ENCODE measurements at places on chromosomes 2 and 18.

GRCh38 chr18:60372132-60372531, 443 bp downstream of the MC4R start:
- no peak for DNase-seq

DNA sequence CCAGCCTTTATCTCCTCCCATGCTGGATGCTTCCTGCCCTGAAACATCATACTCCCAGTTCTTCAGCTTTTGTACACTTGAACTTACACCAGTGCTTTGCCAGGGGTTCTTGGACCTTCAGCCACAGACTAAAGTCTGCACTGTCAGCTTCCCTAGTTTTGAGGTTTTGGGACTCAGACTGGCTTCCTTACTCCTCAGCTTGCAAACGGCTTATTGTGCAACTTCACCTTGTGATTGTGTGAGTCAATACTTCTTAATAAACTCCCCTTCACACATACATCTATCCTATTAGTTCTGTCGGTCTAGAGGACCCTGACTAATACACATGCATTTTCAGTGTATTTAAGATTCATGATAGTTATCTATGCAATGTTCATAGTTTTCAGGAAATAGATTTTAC, 35.8 kb upstream of the ZNF804A start:
- no peak for DNase-seq

DNA sequence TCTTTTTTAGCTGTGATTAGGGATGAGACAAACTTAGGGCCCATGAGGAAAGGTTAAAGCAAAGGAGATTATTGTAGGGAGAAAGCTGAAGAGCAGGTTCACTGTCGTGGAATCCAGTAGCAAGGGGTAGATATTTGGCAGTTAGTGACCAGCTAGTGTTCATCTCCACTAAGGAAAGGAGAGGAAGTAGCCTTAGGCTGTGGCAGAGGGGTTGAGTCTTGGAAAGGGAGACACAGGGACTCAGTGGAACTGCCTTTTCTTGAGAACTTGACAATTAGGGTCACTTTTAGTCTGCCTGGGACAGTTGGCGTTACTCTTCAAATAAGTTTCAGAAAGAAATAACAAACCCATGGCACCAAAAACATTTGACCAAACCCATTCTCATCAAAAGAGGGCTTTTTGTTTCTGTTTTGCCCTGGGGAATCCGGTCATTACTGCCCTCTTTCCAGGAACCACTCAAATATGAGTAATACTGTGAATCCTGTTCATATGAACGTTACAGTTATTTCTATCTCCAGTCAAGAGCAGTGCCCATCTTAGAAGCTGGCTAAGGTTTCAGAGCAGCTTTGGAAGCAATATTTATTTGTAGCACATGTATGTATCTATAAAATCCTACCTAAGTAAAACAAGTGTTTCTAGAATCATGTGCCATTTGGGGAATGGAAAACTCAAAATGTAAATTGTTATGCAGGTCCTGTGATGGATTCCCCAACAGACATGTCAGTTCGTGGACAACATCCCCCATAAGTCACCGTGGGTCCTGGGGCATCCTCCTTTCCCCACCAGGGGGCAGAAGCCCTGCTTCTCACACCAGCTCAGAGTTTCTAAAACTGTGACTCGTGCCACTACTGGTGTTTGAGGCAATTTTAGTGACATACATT, 77.3 kb upstream of the PHLPP1 start:
- DNase-seq = peak; percentile 3

DNA sequence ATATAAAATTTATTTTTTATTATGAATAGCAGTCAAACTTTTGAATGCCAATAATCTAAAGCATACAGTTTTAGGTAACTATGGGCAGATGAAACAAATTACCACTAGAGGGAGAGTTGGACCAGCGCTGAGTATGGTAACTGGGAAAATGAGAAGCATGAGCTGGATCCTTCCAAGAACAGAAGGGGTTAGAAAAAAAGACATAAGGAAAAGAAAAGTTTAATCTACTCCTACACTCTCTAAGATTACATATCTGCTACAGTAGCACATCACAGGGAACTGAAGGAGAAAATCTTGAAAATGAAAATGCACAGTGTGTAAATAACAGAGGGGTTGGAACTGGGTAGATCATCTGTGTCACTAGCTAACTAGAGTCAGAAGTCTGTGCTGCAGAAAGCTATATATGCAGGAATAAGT, 15.5 kb downstream of the REG3G start:
- DNase-seq = no peak

GRCh38 chr2:203648273-203648672, 58.2 kb upstream of the CD28 start:
- no peak for DNase-seq

GRCh38 chr2:182870227-182870626, 3.8 kb upstream of the FRZB start:
- no peak for DNase-seq

DNA sequence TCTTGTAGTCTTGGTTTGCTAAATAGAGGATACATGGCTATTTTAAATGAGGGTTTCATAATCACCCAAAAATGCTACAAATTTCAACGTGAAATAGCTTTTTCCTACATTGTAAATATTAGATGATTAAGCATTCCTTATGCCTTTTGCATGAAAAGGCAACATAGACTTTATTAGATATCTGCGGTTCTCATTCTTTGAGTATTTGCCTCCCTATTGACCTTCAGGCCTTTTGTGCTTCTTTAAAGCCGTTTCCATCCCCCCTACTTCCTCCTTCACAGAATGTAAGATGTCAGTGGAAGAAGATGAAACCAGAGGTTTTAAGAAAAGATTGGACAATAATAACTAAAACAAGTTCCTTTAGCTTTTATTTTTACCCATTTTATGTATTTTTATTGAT, 144.1 kb downstream of the UBE2E3 start:
- DNase-seq = no peak

- DNase-seq = no peak
Measured at GRCh38 chr2:225582355-225583116, 183.0 kb downstream of the NYAP2 start.

- no peak for DNase-seq
Measured at GRCh38 chr2:147910990-147911473, 66.2 kb downstream of the ACVR2A start.

DNA sequence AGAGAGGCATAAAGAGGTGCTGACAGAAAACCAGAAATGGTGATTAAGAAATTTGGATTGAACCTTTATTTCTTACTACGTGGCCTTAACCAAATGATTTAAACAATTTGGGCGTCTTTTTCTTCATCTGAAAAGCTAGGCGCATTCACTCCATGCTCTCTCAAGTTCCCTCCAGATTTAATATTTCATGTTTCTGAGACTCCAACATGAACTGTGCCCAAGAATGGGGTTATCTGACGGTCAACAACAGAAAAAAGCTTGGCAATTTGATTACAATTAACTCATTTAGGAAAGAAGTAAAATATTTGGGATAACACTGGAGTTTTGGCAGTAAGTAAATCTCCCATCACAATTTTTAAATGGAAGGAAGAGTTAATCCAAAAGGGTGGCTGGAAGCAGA, 345.4 kb downstream of the ARHGAP15 start:
- no peak for DNase-seq

DNA sequence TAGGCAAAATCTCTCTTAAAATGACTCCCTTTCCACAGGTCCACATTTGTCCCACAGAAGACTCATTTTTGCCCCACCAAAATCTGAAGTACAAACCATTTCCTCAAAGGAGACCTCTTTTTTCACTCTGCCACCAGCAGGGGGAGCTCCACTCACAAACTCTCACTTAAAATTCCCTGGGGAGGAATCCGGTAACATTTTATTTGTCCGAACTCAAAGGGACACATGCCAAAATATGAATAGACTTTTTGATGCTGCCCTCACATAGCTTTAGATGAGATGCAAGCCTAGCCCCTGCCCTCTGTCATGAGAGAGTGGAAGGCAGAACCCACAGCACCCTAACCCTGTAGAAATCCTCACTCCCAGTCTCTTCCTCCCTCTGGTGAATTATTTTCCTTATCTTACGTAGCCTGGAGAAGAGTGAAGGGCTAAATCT, 57.1 kb downstream of the RMDN2 start:
- DNase-seq = peak; percentile 18

GRCh38 chr18:44792456-44793061, 111.9 kb downstream of the SETBP1 start:
- no peak for DNase-seq

Measured in stimulated activated CD8-positive, alpha-beta memory T cell treated with anti-CD3 and anti-CD28 coated beads, Interleukin-7, amount 100 ng/mL, for 1 hour (primary cell).